Pulmonary artery endothelial cell (primary cell): ENCODE measurements at places on chromosomes 2 and 18. TPM values are rescaled to one million over a fixed set of nuclear protein-coding genes. Genes with fewer than 3 reads are reported as not detected.
A peak's percentile ranks its signal among the peaks of the same experiment; 100 is the strongest.

PLEKHB2 gene
- 90.9 and 164 TPM in 2 replicates for total RNA-seq

GRCh38 chr2:176087330-176088047, 3.7 kb upstream of the EVX2 start:
- no peak for DNase-seq

- DNase-seq = no peak
These were observed 309.9 kb upstream of the RAB12 start for GRCh38 chr18:8299054-8299980.

CPLX4 gene
- total RNA-seq = not detected in 2 replicates

DNA sequence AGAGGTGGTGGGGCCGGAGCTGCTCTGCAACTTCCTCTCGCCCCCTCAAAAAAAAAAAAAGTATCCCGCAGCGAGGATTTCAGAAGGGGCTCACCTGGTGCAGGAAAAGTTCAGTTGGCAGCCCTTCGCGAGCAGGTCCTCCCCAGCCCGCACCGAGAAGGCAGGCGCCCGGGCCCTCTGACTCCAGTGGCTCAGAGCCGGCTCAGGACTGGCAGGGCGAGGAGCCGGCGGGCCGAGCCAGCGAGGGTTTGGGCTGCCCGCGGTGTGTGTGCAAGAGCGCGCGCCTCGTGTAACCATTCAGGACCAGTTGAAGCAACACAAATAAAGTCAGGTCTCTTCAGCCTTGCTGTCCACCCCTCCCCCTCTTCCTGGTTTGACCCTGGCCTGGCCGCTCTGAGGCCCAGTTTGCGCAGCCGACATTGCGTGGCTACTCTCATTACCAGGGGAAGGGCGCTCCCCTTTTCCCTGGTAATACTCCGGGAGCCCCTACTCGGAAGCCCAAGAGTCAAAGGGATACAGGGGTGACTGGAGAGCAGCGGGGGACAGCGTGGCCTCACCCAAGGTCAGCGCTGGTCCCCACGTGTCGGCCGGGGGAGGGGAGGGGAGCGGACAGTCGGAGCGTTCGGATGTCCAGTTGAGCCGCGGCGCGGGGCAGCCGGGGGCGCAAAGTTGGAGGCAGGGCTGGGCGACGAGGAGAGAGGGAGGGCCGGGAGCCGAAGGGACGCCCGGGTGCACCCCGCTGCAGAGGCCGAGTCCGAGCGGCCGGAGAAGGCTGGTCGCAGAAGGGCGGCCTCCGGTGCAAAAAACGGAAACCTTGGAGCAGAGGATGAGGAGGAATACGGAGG, 12.3 kb downstream of the EN1 start:
- DNase-seq = no peak

CD28 gene
- total RNA-seq = 0.07 TPM in 2 replicates

GRCh38 chr2:127770973-127771735, 39.8 kb downstream of the WDR33 start:
- DNase-seq = peak; percentile 68

DNA sequence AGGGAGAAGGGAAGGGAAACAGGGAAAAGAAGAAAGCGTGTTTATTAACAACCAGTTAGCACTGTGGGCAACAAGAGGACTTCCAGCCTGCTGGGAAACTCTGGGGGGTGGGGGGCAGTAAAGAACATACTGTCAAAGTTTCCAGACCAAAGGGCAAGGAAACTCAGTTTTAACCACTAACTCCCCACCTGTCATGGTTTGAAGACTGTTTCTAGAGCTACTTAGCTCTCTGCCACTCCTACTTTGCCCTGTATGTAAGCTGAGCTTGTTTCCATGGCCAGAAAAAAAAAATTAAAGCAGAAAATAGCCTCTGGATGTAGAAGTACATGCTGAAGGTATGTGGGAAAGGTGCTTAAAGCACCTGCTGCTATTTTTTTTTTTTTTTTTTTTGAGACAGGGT, 11.0 kb upstream of the PTPN2 start:
- no peak for DNase-seq

DNA sequence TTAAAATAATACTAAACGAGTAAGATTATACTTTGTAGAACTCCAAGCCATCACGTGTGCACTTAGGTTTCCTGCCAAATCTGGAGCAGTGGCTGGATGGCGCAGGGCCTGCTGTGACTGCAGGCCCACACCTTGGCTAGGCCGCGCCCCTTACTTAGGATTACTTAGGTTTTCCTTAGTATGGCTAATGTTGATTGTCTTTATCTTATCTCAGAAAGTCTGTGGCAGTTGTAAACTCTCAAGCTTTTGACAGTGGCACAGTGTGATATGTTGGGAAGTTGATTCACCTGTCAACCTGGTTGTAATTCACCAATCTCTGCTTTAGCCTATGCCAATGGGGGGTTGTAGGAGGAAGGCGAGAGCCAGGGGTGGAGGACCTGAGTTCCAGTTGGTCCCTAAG, 208.4 kb downstream of the ZNF407 start:
- no peak for DNase-seq

- no peak for DNase-seq
These were observed 12.4 kb downstream of the NMI start for GRCh38 chr2:151277067-151277466.

- DNase-seq = no peak
These were observed 82.5 kb downstream of the SPP2 start for GRCh38 chr2:234133004-234133403.

GRCh38 chr2:99922664-99923063, 219.7 kb downstream of the AFF3 start:
- DNase-seq = no peak

- no peak for DNase-seq
These were observed 639 bp downstream of the MAIP1 start for GRCh38 chr2:199956062-199956380.

PRKAG3 gene
- total RNA-seq = not detected in 2 replicates

- no peak for DNase-seq
These were observed 90.1 kb downstream of the ACKR3 start for GRCh38 chr2:236659758-236660150.
